ENCODE measurements at places on chromosomes 11 and 22.

GRCh38 chr11:63762654-63763495, 5.7 kb downstream of the ZFTA start:
- DNase-seq = no peak

- no peak for DNase-seq
Observed at GRCh38 chr22:49330421-49331222, 497.1 kb downstream of the BRD1 start.

DNA sequence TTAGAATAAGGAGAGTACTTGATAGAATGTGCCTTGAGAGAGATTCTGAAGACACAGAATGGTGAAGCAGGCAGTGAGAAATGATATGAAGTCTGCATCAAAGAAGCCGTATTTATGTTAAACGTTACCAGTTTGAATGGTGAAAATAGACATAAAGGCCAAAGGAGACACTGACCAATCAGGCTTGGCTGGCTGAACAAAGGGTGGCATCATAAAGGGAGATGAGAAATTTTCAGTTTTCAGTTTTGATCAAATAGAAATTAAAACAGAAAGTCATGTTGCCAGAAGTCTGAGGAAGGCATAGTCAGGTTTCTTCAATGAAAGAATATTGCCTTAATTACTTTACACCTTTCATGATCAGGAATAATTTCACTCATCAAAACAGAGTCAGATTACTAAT, 6.6 kb downstream of the OR51F1 start:
- no peak for DNase-seq

DNA sequence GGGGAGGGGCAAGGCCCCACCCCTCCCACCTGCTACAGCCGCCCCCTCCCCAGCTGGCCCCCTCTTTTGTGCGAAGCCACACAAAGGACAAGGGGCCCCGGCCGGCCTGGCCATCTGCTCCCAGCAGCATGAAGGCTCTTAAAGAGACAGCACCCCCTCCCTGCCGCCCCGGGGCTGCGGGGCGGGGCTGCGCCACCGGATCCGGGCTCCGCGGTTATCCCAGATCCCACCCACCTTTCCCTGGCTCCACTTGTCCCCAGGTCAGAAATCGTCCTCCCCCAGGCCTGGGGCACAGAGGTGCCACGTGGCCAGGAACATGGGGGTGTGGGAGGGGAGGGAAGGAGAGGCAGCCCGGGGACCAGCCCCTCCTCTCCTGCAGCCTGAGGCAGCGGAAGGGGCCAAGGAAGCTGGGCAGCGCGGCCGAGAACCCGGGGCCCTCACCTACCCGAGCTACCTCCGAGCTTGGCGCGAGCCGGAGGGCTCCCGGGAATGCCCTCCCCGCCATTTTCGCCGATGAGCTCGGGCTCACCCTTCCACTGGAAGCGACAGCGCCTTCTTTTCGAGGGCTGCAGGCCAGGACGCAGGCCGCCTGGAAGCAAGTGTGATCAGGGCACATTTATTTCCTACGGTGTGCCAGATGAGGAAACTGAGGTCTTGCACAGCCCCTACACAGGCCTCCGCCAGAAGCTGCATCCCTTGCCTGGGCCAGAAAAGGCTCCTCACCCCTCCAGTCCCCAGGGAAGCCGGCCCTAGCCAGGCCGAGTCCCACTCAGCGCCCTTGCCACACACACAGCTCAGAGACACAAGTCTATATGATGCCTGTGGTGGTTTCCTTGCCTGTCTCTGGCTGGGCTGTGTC, 2.5 kb upstream of the RCOR2 start:
- no peak for DNase-seq

Measured in NCI-H345 (cell line).